Neural crest cell (in vitro differentiated cells): ENCODE measurements at places on chromosomes 2 and 18. TPM values are rescaled to one million over a fixed set of nuclear protein-coding genes. Genes with fewer than 3 reads are reported as not detected.

Gene C2orf78
- total RNA-seq = not detected in 2 replicates

GRCh38 chr2:174337337-174338146, 2.8 kb downstream of the SP9 start:
- H3K27ac ChIP-seq = peak overlapping the region; percentile 10
- peak overlapping the region; percentile 84 for H3K4me3 ChIP-seq
- H3K4me1 ChIP-seq = peaks cover 56% of the 10 kb centered on the region
- DNase-seq = peak; percentile 45

Gene ACMSD
- total RNA-seq = not detected in 2 replicates

GRCh38 chr2:34853646-34854045, 1254.5 kb upstream of the FAM98A start:
- H3K4me3 ChIP-seq = no peak overlapping the region
- DNase-seq = no peak
- H3K27ac ChIP-seq = no peak overlapping the region
- H3K4me1 ChIP-seq = no peaks in the 10 kb centered on the region
- no peaks in the 10 kb centered on the region for H3K27me3 ChIP-seq

GRCh38 chr18:63128237-63128974, 191.2 kb downstream of the BCL2 start:
- H3K27ac ChIP-seq = no peak overlapping the region
- H3K4me3 ChIP-seq = no peak overlapping the region
- no peaks in the 10 kb centered on the region for H3K27me3 ChIP-seq
- DNase-seq = no peak

DNA sequence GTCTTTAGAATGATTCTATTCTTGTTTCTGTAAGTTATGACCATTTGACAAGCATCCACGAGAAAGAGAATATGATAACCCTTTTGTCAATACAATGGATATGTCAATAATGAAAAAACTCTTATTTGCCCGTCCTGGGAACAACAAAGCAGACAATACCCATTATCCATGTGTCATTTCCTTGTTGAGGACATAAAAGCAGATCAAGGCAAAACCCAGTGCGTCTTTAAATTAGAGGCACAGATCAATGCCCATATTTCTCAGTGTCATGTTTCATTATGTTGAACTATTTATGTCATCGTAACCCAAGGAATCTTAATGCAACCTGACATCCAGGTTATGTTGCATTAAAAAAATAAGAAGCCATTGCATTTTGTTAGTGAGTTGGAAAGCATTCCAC, 365.0 kb upstream of the CELF4 start:
- no peaks in the 10 kb centered on the region for H3K4me1 ChIP-seq
- H3K36me3 ChIP-seq = peaks cover 5% of the 10 kb centered on the region
- DNase-seq = no peak

DNA sequence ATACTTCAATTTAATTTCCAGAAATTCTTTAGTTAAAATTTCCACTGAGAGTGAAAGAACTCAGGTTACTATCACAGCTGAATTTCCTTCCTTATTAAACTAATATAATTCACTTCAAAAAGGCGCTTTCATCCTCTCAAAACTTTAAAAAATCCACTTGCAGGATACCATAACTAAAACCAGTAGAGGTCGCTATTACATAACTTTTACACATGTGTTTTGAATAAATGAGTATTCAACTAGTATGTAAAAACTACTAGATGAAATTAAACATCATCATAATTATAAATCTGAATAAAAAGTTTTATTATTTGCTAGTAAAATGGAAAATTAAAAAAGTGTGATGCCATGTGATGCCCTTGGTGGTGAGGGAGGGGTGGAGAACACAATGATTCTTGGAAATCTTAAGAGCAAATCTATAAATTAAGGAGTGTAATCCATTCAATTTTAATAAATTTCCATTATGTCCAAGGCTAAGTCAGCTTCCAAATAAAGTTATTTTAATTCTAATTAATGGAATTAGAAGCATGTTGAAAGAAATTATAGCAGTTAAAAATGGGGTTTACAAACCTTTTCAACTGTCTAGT, 61.4 kb downstream of the SOS1 start:
- peaks cover 3% of the 10 kb centered on the region for H3K36me3 ChIP-seq
- H3K27ac ChIP-seq = no peak overlapping the region
- no peaks in the 10 kb centered on the region for H3K27me3 ChIP-seq
- no peak overlapping the region for H3K4me3 ChIP-seq

- H3K27ac ChIP-seq = no peak overlapping the region
- peaks cover 10% of the 10 kb centered on the region for H3K4me1 ChIP-seq
- peaks cover 2% of the 10 kb centered on the region for H3K27me3 ChIP-seq
These were observed 3.9 kb upstream of the FARP2 start for GRCh38 chr2:241352227-241352626.
